Neuronal stem cell (in vitro differentiated cells): ENCODE measurements at places on chromosomes 12 and 14.

GRCh38 chr12:133120385-133121191 is 9.5 kb downstream of the ZNF891 start:
- DNase-seq = no peak

GRCh38 chr14:41824441-41824840 is 217.8 kb downstream of the LRFN5 start:
- DNase-seq = no peak

- DNase-seq = no peak
These were observed 354.3 kb downstream of the CEP128 start for GRCh38 chr14:80587096-80587724.

- DNase-seq = no peak
These were observed 232.4 kb upstream of the SFSWAP start for GRCh38 chr12:131478468-131478867.

GRCh38 chr12:118822512-118822911 is 158.8 kb upstream of the SRRM4 start:
- DNase-seq = no peak

- no peak for DNase-seq
These were observed 229.6 kb downstream of the BCAT1 start for GRCh38 chr12:24719293-24719721.

GRCh38 chr12:20368114-20368650 is at the start of gene PDE3A:
TSS of gene PDE3A (plus strand) at chr12:20368537. CDS start at chr12:20369285, 748 bp downstream.
- DNase-seq = peak; percentile 67

- DNase-seq = no peak
These were observed 53.7 kb downstream of the RNF34 start for GRCh38 chr12:121453629-121454028.

DNA sequence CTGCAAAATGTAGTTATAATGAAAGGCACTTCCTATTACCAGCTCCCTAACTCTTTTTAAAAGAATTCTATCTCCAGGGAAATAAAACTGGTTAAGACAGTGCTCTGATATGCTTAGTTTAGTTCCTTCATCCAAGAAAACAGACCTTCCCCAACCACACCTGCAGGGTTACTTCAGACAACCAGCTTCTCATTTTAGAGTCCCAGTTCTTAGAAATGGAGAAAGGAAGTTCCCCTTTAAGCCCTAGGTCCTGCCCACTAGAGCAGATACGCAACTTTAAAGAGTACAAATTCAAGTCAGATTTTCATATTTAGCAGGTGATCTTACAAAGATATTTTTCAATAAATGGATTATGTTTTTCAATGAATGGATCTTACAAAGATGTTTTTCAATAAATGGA is 4.4 kb upstream of the WSB2 start:
- no peak for DNase-seq

- DNase-seq = no peak
These were observed 49.3 kb upstream of the ASPG start for GRCh38 chr14:104036212-104036611.

DNA sequence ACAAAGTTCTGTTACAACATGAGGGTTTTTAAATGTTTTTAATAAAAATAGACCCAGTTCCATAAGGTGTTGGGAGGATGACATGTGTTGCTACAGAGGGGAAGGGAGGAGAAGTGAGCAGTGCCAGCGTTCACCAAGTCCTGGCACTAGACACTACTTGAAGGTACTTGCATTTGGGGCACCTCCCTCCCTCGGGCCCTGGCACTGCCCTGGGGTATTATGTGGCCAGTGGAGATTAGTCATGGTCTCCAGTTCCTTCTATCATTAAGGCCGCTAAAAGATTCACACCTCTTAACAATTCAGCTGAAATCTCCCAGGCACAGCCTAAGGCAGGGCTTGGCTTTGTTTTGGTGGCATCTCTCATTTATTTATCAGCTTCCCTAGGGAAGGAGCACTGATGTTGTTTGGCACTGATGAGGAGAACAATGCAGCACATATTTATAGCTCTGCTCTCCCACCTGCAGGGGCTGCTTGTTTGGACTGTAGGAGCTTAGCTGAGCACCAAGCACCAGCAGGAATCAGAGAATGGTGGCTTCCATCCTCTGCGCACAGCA is 155.5 kb upstream of the NTF3 start:
- DNase-seq = no peak

GRCh38 chr12:130246560-130246959 is 84.3 kb downstream of the FZD10 start:
- DNase-seq = no peak

- DNase-seq = no peak
These were observed 122.8 kb downstream of the RASSF9 start for GRCh38 chr12:85713373-85713772.

GRCh38 chr14:52950410-52950897 is 396 bp downstream of the FERMT2 start:
- DNase-seq = peak; percentile 45

DNA sequence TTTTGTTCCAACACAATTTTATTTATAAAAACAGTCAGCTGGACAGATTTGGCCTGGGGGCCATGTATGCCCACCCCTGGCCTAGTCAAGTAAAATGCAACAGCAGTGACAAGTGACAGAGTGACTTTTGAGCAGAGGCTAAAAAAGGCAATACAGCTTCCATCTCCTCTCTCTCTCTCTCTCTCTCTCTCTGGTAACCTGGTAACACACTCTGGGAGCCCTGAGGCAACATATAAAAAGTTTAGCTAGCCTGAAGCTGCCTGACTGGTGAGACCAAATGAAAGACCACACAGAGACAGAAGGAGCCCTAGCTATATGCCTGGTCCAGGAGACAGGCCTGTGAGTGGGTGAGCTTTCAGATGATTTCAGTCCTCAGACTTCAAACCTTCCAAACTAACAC is 105.4 kb downstream of the DENND5B start:
- DNase-seq = no peak

GRCh38 chr14:98704441-98704840 is 567.6 kb downstream of the BCL11B start:
- no peak for DNase-seq

- DNase-seq = no peak
These were observed 52.1 kb downstream of the APAF1 start for GRCh38 chr12:98697209-98697608.

DNA sequence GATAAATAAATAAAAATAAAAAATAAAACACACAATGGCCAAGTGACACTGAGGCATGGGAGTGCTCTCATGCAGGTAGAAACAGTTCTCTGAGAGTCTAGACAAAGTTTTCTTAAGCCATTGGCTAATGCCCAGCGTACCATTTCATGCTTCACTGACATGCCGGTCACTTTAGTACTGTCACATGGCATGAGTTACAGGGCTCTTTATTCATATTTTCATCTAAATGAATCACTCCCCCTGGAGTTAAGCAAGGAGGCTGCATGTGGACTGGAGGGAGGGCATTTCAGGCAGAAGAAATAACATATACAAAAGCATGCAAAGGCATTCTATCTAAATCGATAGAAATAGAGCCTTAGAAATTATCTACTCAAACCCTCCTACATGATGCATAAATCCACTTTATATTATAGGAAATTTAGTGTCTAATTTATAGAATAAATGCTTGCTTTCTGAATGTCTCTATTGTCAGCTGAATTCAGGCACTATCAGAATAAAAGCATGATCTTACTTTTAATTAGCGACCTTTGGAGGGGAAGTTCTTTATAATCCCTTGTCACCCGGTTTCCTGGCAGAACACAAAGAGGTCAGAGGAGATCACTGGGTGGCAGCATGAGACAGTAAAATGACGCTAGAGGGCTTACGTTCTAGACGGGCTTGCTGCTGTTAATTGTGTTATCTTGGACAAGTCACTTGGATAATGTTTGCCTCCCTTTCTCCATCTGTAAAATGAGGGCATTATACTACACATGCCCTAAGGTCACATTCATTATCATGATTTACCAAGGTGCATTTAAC is 17.5 kb downstream of the DYRK4 start:
- peak; percentile 38 for DNase-seq

GRCh38 chr12:71335151-71335962 is 104.2 kb upstream of the LGR5 start:
- DNase-seq = no peak

GRCh38 chr14:64970776-64971477 is 1.2 kb downstream of the RAB15 start:
- DNase-seq = no peak

- no peak for DNase-seq
These were observed 46.7 kb upstream of the PNMA1 start for GRCh38 chr14:73760598-73761586.

- DNase-seq = no peak
These were observed 891.1 kb downstream of the TMEM121 start for GRCh38 chr14:106417224-106418049.

DNA sequence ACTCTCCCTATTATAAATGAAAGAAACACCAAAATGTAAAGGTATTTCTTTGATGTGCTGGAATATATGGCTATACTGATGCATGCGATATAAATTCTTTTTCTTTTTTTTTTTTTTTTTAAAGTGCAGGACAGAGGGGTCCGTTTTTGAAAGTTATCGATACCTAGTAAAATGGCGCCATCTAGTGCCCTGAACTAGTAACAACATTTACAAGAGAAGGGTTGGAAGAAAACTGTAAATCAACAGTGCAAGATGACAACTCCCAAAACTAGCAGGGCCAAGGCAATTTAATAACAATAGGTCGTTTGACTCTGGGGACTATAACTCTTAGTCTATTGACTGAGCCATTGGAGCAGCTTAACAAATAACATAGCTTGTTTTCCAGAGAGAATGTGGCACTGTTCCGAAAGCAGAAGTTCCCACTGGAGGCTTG is 137.7 kb downstream of the SPTSSA start:
- DNase-seq = peak; percentile 56

GRCh38 chr12:66742508-66743367 is 63.9 kb upstream of the GRIP1 start:
- no peak for DNase-seq

GRCh38 chr14:68800390-68800789 is 7.5 kb upstream of the ZFP36L1 start:
- DNase-seq = no peak

DNA sequence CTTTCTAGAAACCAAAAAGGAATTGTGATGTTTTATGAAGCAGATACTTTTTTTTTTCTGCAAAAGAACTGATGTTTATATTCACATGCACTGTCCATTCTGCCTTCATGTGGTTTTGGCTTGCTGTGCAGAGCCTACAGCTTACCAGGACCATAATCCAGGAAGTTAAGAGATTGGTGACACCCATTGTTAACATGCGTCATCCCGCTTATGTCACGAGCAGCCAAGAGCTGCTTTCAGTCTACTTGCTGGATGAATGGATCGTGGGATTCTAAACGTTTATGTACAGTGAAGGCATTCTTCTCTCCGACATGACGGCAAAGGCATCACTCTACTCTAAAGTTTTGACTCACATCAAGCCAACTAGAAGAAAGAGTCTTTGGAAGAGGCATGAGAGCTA is 76.6 kb downstream of the PAX9 start:
- DNase-seq = no peak

- no peak for DNase-seq
These were observed 98.4 kb downstream of the EFCAB11 start for GRCh38 chr14:89855961-89856656.

GRCh38 chr12:32063796-32064195 is 42.9 kb upstream of the BICD1 start:
- no peak for DNase-seq

- peak; percentile 38 for DNase-seq
These were observed 588.2 kb downstream of the NRXN3 start for GRCh38 chr14:78758333-78758732.

DNA sequence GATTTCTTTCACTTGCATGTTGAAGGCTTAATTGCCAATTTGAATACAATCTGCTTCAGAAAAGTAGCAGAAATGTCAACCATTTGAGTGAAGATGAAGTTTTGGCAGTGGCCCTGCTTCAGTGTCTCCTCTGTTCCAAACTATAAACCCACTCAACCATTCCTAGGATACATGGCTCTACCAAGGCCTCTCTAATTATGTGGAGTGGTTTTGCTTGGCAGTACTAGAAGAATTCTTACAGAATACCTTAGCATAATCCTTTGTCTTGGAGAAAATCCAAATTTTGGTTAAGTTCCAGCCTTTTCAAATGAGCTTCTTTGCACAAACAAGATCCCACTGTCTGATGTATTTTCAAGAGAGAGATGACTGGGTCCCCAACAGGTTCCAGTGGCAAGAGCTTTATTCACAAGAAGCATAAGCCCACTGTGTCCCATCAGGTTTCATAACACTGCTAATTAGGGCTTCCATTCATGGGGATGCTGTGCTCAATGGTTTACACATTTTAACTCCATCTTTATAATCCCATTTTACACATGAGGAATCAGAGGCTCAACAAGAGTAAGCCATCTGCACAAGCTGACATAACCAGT is 234.5 kb downstream of the IPO8 start:
- DNase-seq = no peak

DNA sequence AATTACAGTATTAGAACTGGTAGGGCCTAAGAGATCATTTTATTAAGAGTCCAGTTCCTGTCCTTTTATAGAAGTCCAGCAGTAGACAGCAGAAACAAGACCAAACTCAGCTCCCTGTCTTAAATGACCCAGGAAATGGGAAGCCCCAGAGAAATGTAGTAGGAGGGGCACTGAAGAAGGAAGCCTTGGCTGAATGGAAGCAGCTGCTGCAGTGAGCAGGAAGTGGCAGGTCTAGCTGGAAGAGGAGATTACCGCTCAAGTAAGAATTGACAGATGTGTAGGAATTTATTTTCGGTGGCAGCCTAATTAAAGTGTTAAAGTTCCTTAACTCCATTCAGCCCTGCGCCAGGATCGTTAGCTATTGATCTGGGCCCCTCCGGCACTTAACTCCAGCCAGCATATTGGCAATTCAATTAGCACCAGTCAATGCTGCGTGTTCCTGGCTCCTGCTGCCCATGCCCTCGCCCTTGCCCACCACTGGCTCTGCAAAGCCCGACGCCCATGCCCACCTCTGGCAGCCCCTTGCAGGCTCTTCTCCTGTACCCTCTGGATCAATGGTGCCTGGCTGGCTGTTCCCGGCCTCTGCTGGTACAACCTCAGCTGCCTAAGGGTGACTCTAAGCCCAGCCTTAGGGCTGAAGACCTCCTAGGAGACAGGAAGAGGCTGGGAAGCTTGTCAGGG is 21.1 kb downstream of the ZFHX2 start:
- DNase-seq = no peak

GRCh38 chr14:29603696-29604095 is 324.0 kb downstream of the PRKD1 start:
- no peak for DNase-seq

- DNase-seq = no peak
These were observed 49.2 kb downstream of the FBRSL1 start for GRCh38 chr12:132539016-132539773.

- no peak for DNase-seq
These were observed 387 bp downstream of the LRRC9 start for GRCh38 chr14:59920378-59920683.

DNA sequence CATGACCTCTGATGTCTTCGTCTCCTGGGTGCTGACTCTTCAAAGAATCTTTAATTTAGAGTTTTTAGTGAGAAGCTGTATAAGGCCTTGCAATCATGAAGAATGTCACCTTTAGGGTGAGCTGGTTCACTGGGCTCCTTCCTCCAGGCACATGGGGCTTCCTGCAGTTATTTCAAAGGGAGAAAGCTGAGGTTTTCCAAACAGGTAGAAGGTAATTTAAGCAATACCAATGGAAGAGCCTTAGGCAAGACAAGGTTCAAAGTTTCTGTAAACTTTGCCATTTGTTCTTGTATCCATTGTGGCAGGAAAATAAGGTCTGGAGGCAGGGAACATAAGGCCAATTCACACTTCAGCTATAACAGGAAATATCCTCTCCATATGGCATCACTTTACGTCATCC is 88.0 kb upstream of the EIF5 start:
- no peak for DNase-seq

GRCh38 chr14:32004300-32004699 is 72.8 kb upstream of the ARHGAP5 start:
- no peak for DNase-seq

GRCh38 chr14:37237735-37238200 is 40.0 kb downstream of the MIPOL1 start:
- no peak for DNase-seq

GRCh38 chr12:109998241-109998903 is 858 bp upstream of the ANKRD13A start:
- DNase-seq = no peak
